Placental pericyte (primary cell): ENCODE measurements at places on chromosomes 5 and 9. TPM values are rescaled to one million over a fixed set of nuclear protein-coding genes. Genes with fewer than 3 reads are reported as not detected.

RFK gene
- 16.9 and 29.5 TPM in 2 replicates for total RNA-seq

BARHL1 gene
- total RNA-seq, result not detected in 2 replicates

PCDHA5 gene
- total RNA-seq, result not detected in 2 replicates

C5orf63 gene
- total RNA-seq, result 3.5 and 3.6 TPM in 2 replicates

GLRA1 gene
- not detected in 2 replicates for total RNA-seq

EDIL3 gene
- total RNA-seq, result 8.1 and 54.3 TPM in 2 replicates

IRGM gene
- total RNA-seq, result 0.57 TPM in 1 of 2 replicates, not detected in the other

PLAC8L1 gene
- total RNA-seq, result not detected in 2 replicates

TRPM3 gene
- under 0.01 and 0.22 TPM in 2 replicates for total RNA-seq

FSTL4 gene
- total RNA-seq, result under 0.01 and 0.14 TPM in 2 replicates

TTC23L gene
- not detected in 2 replicates for total RNA-seq

FOXD4L4 gene
- 0.14 TPM in 1 of 2 replicates, not detected in the other for total RNA-seq

CCDC183 gene
- total RNA-seq, result 0.22 TPM in 1 of 2 replicates, not detected in the other

NR4A3 gene
- total RNA-seq, result 0.22 and 0.43 TPM in 2 replicates

ARHGEF37 gene
- total RNA-seq, result 0.44 and 1.0 TPM in 2 replicates

KCNV2 gene
- total RNA-seq, result not detected in 2 replicates

PDCD1LG2 gene
- total RNA-seq, result 16.0 and 49.5 TPM in 2 replicates

AGPAT2 gene
- total RNA-seq, result 41.1 and 53.5 TPM in 2 replicates

ESM1 gene
- total RNA-seq, result 0.22 and 11.6 TPM in 2 replicates

ARHGEF39 gene
- 0.44 and 6.3 TPM in 2 replicates for total RNA-seq

GABRG2 gene
- 0.88 and 2.6 TPM in 2 replicates for total RNA-seq

FOXB2 gene
- not detected in 2 replicates for total RNA-seq

SLC6A18 gene
- not detected in 2 replicates for total RNA-seq

CTXN3 gene
- total RNA-seq, result not detected in 2 replicates

ATP10B gene
- not detected in 2 replicates for total RNA-seq

PLK2 gene
- total RNA-seq, result 236 and 325 TPM in 2 replicates

PFN3 gene
- not detected in 2 replicates for total RNA-seq

CCL27 gene
- total RNA-seq, result not detected in 2 replicates

DIPK1B gene
- 0.14 and 0.44 TPM in 2 replicates for total RNA-seq

GPX8 gene
- 102 and 145 TPM in 2 replicates for total RNA-seq

RACK1 gene
- 4,162 and 6,590 TPM in 2 replicates for total RNA-seq

TOMM5 gene
- 55.8 and 115 TPM in 2 replicates for total RNA-seq

ECSCR gene
- total RNA-seq, result 0.43 TPM in 1 of 2 replicates, not detected in the other

HRCT1 gene
- total RNA-seq, result 0.43 TPM in 1 of 2 replicates, not detected in the other

TERT gene
- total RNA-seq, result not detected in 2 replicates

RNF208 gene
- total RNA-seq, result 0.22 and 0.43 TPM in 2 replicates

ATP6V0E1 gene
- total RNA-seq, result 117 and 149 TPM in 2 replicates

ZBTB34 gene
- 9.7 and 10.9 TPM in 2 replicates for total RNA-seq

OCLN gene
- total RNA-seq, result 1.1 and 1.3 TPM in 2 replicates

CNTFR gene
- not detected in 2 replicates for total RNA-seq

CD274 gene
- total RNA-seq, result 6.6 and 25.6 TPM in 2 replicates

LIX1 gene
- total RNA-seq, result not detected in 2 replicates

CCDC192 gene
- total RNA-seq, result not detected in 2 replicates

NR6A1 gene
- 0.66 and 0.72 TPM in 2 replicates for total RNA-seq

GABBR2 gene
- 0.44 and 8.3 TPM in 2 replicates for total RNA-seq

GABRB2 gene
- total RNA-seq, result under 0.01 and 0.43 TPM in 2 replicates

ACTBL2 gene
- total RNA-seq, result 1.8 and 3.3 TPM in 2 replicates

C5orf22 gene
- 21.9 and 25.5 TPM in 2 replicates for total RNA-seq

NUTM2G gene
- not detected in 2 replicates for total RNA-seq

MTX3 gene
- total RNA-seq, result 10.1 and 15.5 TPM in 2 replicates

LCN9 gene
- not detected in 2 replicates for total RNA-seq

TYRP1 gene
- total RNA-seq, result 1.4 and 13.8 TPM in 2 replicates

DDX4 gene
- not detected in 2 replicates for total RNA-seq

KIF2A gene
- total RNA-seq, result 55.8 and 73.0 TPM in 2 replicates
